Ureter (tissue), 1 donor: ENCODE measurements at places on chromosomes 11 and 22. TPM values are rescaled to one million over a fixed set of nuclear protein-coding genes. Genes with fewer than 3 reads are reported as not detected.

The LRRN4CL gene
- 5.0 TPM for total RNA-seq

GRCh38 chr11:257766-258493 is 20.3 kb upstream of the NLRP6 start:
- DNase-seq: no peak

The OR2AG2 gene
- total RNA-seq: 1.7 TPM

The POU2AF3 gene
- 15.9 TPM for total RNA-seq

GRCh38 chr11:60838132-60838531 is 3.8 kb upstream of the CCDC86 start:
- DNase-seq: no peak

The CDHR5 gene
- total RNA-seq: not detected

The P2RY6 gene
- 2.2 TPM for total RNA-seq

The PKP3 gene
- total RNA-seq: 78.5 TPM

The ZNF280A gene
- total RNA-seq: not detected

The NRXN2 gene
- 11.6 TPM for total RNA-seq

DNA sequence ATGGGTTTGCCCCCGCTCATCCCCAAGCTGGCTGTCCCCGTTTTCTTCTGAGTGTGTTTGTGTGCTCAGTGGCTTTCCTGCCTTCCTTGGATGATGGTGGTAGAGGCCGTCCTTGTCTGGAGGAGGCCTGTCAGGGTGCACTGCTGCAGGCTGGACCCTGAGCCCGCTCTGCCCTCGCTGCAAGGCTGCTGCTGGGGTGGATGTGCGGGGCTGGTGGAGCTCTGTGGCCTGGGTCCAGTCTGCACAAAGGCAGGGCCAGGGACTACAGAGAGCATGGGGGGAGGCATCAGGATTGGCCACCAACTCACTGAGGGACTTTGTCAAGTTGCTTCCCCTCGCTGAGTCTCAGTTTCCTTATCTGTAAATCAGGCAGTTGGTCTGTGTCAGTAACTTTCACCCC is 275.0 kb downstream of the KIRREL3 start:
- DNase-seq: no peak

GRCh38 chr11:130000552-130001176 is 2.0 kb downstream of the PRDM10 start:
- DNase-seq: no peak

DNA sequence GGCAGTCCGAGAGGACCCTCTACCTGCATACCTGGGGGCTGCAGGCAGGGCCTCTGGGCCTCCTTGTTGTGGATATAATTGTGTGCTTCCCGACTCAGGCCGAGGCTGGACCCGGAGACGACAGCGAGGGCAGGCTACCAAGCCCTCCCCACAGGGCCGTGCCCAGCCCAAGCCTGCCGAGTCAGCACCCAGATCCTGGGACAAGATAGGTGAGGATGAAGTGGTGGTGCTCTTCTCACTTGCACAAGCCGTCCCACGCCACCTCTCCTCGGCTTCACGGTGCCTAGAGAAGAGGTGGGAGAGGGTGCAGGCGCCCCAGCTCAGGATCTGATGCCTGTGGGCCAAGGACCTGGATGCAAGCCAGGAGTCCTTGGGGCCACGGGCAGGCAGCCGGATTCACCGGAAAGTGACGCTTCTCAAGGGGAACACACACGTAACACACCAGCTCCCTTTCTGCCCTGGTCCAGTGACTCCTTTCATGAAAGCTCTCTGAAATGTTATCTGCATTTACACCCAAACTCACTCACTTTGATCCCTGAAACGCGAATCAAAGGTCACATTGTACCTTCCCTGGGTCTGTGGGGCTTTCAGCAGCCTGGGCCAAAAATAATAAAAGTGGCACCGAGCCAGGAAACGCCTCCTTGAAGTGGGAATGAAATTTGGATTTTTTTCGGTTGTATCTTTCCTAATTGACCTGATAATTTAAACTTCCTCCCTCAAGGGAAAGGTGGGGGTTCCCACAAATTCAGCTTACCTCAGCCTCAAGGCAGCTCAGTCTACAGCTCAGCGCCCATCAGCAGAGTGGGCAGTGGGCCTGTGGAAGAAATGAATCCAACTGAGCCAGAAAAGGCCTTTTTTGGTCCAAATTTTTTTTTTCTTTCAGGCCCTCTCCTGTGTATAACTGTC is 1.1 kb upstream of the GNB1L start:
- peak; percentile 58 for DNase-seq

DNA sequence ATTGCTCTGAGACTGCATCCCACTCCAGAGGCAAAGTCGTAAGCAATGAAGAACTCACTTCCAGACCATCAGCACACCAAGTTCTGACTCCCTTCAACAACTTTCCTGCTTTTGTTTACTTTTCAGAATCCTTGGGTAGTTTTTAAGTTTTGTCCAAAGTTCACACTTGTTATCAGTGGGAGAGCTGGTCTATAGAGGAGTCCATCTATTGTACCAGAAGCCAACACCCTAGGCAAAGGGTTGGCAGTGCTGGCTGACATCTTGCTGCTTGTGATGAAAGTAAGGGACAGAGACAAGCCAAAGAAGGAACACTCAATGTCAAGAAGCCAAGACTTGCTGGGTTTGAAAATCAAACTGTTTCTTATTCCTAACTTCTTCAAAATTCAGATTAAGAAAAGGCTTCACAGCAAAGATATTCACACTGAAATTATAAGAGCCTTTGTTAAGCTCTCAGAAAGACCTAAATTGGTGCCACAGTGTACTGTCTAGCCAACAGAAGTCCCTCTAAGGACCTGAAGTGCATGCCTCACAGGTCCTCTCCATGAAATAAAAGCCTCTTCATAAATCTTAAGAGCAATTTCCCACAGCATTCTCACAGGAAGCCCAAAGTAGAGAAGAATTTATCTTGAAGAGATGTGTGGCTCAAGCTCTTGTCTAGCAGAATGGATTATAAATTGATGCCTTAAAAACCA is 21.5 kb upstream of the LINC01488 start:
- no peak for DNase-seq

The TSGA10IP gene
- total RNA-seq: 0.68 TPM

- no peak for DNase-seq
These were observed 35.8 kb downstream of the USP35 start for GRCh38 chr11:78224506-78224905.

GRCh38 chr11:44782478-44782877 is 55.7 kb downstream of the TSPAN18 start:
- no peak for DNase-seq

DNA sequence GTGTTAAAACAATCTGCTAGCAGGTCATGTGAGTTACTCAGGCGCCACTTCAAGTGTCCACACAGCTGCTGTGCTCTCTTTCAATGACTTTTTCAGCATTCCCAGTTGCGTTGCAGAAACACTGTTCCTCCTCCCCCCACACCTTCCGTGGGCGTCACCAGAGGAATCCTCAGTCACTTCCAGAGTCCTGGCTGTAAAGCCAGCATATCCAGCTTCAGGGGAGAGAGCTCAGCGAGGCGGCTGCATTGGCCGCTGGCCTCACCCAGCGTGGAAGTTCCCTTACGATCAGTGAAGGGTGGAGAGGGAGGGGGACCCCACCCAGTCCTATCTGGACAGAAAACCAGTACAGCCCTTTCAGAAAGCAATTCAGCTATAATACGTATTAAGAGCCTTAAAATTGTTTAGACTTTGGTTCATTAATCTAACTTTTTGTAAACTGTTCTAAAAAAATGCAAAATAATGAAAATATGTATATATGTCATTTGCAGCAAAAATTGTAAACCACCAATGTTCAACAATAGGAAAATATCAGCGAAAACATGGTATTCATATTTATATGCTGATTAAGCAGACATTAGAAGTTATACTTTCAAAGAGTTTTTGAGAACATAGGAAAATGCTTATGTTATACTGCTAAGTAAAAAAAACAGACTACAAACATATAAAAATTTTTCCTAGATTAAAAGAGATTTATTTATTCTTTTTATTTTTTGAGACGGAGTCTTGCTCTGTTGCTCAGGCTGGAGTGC is 2.8 kb upstream of the ANO9 start:
- no peak for DNase-seq

The MYO18B gene
- 0.34 TPM for total RNA-seq

GRCh38 chr11:66915866-66916265 is 42.3 kb downstream of the PC start:
- DNase-seq: no peak

- DNase-seq: no peak
These were observed 16.1 kb upstream of the APOA1 start for GRCh38 chr11:116853461-116854073.

DNA sequence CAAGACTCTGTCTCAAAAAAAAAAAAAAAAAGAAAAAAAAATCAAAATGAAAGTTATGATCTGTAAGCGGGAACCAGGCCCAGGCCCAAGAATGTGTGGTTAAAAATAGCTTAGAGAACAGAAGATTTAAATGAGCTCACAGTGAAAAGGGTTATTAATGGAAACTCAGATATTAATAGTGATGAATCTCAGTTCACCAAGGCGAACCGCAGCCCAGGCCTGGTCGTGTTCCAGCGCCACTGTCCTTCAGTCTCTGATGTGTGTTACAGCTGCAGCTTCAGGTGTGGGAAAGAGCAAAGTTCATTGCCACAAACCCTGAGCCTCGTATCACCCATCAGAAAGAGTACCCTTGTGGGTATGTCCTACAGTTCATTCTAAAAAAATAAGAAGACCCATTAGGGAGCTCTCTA is 107.1 kb downstream of the GAB2 start:
- DNase-seq: peak; percentile 49

DNA sequence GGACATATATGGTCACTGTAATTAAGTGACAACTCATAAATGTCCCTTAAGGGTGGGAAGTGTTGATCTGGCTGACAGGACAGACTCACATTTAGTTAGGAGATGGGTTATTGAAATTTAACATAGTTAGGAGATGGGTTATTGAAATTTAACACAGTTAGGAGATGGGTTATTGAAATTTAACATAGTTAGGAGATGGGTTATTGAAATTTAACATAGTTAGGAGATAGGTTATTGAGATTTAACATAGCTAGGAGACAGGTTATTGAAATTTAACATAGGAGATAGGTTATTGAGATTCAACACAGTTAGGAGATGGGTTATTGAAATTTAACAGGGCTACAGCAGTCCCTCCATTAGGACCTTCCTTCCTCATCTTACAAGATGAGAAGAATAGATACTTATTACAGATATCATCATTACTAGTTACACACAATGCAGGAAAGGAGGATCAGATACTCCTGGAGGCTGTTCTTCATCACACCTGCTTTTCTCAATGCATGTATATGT is 98.5 kb downstream of the MTNR1B start:
- DNase-seq: no peak

DNA sequence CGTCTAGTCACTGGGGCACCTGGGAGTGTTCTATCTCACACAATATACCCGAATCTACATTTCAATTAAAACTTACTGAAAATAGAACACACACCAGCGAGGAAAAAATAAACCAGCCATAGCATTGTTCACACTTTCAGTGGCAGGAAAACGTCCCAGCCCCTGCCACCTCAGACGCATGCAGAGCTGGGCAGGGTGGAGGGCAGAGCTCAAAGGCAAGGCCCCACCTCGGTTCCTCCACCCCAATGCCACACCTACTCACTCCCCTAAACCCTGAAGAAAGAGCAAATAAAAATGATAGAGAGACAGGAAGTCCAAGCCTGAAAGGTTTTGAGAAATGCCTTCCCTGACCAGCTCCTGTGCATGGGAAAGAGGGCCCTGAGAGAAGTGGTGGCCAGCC is 14.8 kb downstream of the B3GNT6 start:
- DNase-seq: no peak

DNA sequence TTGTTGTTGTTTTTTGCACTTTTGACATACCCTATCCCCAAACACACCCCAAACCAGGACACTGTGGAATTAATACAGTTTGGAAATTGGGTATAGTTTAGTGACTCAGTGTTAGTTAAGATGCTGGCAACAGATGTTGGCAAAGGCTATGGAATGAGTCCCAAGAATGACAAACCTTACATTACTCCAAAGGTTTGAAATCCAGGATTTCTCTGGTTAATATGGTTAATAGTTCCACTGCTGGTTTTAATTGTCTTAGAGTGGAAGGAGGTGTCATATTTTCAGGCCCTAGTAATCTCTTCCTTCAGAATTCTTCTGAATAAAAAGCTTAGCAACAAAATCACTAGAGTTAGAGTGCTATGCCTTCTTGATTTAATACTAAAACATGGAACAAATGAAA is 775 bp downstream of the LPXN start:
- no peak for DNase-seq

DNA sequence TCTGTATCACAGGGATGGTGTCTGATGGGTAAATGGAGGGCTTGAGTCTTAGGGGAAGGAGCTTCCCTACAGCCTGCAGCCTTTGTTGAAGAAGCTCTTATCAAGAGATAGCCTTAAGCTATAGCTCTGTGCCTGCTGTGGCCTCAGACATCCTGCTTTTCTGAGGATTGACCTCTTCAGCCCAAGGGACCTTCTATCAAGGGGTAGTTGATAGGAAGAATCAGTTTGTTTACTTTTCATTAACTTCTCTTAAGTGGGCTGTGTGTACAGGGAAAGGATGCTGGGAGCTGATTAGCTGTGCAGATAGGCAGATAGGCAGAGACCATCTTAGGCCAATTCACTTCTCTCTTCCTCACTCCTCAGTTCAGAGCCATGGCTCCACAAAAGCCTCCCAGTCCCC is 151.8 kb upstream of the CADM1 start:
- no peak for DNase-seq
